ENCODE measurements at places on chromosomes 2 and 18.

DNA sequence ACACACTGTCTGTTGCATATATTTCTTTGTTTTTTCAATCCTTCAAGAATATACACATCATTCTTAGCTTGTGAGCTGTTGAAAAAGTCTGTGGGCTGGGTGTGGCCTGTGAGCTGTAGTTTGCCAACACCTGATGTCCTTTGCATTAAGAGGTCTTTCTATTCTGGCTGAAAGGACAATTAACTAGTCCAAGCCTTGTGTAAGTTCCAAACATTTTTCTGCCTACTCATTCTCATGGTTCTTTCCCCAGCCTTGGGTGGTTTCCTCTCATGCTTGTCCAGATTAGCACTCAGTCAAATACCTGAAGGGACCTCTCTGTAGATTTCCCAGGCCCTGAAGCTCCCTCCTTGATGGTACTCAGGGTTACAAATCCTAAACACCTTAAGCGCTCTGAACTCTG is 57.8 kb upstream of the NABP1 start:
- DNase-seq, result no peak

DNA sequence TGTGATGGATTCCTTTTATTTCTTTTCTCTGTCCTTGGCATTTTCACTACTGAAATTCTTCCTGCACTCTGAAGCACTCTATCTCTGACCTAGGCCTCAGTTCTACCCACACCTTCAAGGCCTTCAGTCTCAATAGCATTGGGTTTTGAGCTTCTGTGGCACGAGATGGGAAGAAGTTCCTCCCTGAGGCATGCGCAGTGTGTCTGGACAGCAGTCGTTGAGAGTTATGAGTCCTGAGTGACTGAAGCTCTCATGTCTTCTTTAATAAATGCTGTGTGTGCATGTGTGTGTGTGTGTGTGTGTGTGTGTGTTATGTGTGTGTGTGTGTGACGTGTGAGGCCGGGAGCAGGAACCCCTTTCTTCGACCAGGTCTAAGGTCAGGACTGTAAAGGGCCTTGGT is 95.8 kb upstream of the DAPL1 start:
- DNase-seq, result no peak

DNA sequence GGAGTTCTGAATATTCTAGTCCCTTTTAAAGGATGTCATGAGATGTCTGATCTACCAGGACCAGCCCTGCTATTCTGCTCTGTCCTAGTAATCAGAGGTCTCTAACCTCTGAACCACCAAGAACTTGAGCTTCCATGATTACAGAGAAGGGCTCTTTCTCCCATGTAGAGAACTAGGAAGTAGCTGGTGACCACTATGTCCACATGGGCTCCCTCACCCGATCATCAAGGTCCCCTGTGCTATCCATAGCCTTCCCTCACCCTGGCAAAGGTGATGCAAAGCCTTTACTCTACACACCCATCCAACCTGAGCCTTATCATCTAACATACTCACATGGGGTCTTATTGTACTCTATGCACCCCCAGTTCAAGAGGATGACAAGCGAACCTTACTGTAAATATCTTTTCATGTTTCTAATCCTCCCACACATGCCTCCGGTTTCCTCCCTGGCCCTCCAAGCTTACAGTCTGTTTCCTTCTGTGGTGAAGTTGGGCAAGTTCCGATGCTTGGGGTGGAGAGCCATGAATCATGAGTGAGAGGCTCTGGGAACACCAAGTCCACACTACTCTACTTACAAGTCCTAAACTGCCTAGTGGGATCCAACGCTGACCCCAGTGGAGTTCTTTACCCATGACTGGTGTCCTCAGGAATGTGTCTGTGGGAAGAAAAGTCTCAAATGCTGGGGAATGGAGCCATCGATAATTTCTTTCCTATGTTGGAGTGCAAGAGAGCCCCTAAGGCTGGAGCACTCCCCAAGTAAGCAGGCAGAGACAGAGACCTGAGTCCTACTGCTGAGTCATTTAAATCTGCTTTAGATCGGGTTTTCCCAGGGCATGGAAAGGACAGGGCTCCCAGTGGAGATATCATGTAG is 73.3 kb upstream of the KLF7 start:
- no peak for DNase-seq

GRCh38 chr2:37665043-37665442 is 6.4 kb downstream of the CDC42EP3 start:
- DNase-seq, result no peak

DNA sequence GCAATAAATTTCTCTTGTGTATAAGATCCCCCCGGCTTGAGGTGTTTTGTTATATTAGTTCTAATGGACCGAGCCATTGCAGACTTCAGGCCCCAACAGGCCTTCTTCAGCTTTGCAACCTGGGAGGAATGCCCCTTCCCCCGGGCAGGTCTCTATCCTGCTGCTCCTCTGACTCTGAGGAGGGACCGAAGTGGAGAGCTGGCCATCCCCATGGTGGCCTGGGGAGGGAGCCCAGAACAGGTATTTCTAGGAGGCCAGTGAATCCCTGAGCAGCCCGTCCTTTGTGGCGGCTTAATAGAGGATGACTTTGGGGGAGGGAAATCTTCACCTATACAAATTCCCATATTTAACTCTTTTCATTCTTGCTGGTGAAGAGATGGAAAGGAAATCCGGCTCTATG is 715.8 kb upstream of the SOX11 start:
- no peak for DNase-seq

DNA sequence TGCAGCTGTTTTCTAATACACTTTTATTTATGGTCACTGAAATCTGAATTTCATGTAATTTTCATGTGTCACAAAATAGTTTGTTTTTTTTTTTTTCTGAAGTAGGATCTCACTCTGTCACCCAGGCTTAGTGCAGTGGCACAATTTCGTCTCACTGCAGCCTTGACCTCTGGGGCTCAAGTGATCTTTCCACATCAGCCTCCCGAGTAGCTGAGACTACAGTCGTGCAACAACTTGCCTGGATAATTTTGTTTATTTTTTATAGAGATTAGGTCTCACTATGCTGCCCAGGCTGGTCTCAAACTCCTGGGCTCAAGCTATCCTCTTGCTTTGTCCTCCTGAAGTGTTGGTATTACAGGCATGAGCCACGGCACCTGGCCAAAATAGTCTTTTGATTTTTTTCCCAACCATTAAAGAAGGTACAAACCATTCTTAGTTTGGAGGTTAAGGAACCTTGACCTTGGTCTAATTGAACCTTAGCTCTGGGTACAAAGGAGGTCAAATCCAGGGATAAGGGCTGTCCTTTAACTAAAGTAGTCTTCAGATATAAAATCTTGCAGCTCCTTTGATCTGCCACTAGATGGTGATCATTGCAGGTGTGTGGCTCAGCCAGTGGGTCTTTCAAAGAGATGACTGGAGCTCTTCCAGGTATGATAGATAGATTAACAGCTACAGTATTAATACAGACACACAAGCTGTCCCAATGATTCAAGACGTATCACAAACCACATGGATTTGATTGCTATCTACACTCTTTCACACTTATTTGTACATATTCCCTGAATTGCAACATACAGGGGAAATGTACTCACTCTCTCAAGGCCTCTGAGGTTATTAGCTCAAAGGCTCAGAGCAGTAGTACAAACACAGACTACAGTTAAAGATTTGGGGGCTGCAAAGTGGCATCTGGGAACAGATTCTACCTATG is 4.7 kb upstream of the KRCC1 start:
- no peak for DNase-seq

DNA sequence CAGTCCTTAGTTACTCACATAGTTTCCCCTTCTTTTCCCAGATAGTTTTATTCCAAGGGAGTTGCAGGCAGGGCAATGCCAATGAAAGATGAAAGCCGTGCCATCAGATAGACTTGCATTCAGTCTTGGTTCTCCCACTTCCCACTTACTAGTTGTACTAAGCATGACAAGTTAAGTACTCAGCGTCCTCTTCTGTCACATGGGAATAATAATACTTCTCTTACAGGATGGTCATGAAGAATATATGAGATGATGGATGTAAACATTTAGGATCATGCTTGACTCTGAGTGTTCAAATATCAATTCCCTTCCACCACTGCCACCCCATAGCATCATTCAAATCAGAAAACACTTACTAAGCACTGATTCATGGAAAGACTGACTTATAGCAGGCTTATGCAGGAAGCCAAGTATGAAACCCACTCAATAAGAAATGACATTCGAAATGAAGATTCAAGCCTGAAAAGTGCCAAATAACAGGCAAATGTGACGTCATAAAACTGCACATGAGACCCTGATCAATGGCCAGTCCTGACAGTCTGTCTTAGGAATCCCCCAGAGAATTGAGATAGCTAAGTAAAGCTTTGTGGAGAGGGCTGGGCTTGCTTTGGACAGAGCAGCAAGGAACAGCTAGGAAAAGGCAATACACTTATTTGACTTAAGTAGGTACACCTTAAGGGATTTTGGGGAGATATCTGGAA is 11.1 kb upstream of the EVA1A start:
- DNase-seq, result no peak

- no peak for DNase-seq
Measured at GRCh38 chr2:8334866-8335325, 347.0 kb upstream of the ID2 start.

DNA sequence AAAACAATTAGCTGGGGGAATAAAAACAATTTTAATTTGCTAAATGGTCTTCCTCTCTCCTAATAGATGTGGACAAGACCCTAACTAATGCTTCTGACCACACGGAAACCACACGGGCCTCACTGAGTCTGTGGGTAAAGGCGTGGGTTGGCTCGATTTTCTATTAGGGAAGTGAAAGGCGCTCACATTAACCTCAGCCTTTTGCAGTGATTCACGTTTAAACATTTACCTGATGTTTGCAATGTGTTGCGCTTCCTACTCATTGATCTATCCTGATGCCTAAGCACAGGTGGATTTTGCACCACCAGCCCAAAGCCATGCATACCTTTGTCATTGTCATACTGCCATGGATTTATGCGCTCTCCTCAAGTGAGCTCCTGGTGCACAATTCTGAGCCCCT is 35.6 kb upstream of the NRP2 start:
- no peak for DNase-seq

DNA sequence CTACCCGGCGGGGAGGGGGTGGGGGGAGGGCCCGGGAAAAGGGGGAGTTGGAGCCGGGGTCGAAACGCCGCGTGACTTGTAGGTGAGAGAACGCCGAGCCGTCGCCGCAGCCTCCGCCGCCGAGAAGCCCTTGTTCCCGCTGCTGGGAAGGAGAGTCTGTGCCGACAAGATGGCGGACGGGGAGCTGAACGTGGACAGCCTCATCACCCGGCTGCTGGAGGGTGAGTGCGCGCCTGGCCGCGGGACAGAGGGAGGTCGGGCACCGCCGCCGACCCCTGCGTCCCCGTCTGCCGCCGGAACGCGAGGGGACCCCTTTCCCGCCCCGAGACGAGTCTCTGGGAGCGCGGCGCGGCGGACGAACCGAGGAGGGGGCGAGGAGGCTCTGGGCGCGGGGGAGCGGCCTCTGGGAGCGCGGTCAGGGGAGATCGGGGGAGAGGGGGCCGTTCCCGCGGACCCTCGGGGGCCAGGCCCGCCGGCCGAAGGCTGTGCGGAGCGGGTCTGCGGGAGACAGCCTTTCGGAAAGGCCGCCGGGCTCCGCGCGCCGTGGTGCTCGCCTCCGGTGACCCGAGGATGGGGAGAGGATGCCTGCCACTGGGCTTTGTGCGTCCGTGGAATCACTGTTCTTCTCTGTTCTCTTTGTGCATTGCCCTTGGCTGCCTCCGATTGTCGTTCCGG is 463 bp downstream of the PPP1CB start:
- DNase-seq, result no peak

DNA sequence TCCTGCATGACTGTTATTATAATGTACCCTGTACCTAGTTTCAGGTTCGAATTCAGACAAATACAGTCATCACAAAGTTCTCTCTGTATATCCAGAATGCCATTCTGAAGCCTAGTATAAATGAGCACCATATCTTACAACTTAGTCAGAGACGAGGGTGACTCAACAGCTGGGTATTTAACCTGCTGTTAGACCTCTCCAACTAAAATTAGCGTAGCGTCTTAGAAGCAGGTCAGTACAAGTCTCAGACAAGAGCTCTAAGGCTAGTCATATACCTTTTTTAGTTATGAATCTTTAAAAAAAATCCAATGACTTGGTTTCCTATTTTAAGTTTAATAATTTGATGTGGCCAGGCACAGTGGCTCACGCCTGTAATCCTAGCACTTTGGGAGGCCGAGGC is 74.1 kb downstream of the CABYR start:
- DNase-seq, result no peak

- no peak for DNase-seq
Measured at GRCh38 chr2:85016446-85016845, 45.5 kb downstream of the KCMF1 start.

GRCh38 chr2:94986392-94986963 is 39.0 kb upstream of the MAL start:
- DNase-seq, result no peak

DNA sequence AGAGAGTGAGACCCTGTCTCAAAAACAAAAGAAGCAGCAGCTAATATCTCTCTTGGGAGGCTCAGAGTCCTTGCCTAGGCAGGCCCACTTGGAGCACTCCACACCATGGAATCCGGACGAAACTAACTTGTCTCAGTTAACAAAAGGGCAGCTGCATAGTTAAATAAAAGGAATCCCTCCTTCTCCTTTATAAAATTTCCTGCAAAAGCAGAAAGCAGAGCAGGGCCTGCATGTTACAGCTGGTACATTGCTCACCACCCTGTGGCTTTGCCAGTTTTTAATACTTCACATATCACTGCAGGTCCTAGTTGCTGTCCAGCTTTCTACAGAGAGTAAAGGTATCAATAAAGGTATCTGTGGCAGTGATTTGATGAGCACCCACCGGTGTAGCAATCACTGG is 93.6 kb downstream of the ASAP2 start:
- no peak for DNase-seq

DNA sequence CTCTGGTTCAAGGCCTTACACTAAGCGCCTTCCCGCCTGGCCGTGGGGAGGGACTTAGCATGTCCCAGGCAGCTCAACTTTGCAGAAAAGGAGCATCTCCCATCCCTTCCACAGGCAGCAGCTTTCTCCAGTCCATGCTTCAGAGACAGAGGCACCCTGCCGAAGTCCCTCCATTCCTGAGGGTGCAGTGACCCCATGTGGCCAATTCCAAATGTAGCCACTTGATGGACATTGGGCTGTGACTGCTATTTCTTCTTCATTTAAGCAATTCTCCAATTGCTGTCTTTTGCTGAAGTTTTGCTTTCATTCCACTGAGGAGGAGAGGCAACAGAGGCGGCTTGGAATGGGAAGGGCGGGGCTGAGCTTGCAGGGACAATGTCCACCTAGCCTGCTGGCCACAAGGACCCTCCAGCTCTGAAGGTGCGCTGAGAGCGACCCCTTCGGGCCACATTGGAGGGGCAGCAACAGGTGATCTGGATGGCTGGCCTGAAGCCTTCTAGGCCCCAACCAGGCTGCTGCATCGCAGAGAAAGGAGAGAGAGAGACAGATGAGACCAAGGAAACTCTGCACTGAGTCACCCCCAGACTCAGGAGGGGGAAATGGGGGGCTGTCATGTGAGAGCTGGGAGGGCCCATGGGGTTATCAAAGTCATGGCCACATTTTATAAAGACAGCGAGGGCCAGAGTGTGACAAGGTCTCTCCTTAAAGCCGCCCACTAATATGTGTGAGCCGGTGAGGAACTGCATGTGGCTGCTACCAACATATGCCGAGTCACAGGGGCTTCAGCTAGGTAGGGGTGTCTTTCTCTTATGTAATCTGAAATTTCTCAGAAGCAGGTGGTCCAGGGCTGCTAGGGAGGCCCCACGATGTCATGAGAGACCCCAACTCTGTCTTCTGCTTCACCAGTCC is 61.3 kb downstream of the LONRF2 start:
- peak; percentile 65 for DNase-seq

- DNase-seq, result no peak
Measured at GRCh38 chr2:231297108-231297908, 98.2 kb upstream of the B3GNT7 start.

Data from right renal cortex interstitium (tissue), 3 donors.